ENCODE measurements at places on chromosomes 4 and X.

DNA sequence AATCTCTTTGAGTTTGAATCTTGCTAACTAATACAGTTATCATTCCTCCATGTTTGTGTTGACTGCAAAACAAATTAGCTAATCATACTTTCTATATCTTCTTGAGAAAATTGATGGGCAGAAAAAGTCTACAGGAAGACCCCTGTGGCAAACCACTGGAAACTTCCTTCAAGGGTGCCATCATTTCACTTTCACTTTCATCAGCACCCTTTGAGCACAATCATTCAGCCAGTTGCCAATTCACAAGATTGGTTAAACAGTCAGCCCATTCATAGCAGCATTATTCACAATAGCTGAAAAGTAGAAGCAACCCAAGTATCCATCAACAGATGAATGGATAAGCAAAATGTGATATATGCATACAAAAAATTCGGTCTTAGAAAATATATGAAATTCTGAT is 101.5 kb downstream of the CCDC160 start:
- DNase-seq = no peak

DNA sequence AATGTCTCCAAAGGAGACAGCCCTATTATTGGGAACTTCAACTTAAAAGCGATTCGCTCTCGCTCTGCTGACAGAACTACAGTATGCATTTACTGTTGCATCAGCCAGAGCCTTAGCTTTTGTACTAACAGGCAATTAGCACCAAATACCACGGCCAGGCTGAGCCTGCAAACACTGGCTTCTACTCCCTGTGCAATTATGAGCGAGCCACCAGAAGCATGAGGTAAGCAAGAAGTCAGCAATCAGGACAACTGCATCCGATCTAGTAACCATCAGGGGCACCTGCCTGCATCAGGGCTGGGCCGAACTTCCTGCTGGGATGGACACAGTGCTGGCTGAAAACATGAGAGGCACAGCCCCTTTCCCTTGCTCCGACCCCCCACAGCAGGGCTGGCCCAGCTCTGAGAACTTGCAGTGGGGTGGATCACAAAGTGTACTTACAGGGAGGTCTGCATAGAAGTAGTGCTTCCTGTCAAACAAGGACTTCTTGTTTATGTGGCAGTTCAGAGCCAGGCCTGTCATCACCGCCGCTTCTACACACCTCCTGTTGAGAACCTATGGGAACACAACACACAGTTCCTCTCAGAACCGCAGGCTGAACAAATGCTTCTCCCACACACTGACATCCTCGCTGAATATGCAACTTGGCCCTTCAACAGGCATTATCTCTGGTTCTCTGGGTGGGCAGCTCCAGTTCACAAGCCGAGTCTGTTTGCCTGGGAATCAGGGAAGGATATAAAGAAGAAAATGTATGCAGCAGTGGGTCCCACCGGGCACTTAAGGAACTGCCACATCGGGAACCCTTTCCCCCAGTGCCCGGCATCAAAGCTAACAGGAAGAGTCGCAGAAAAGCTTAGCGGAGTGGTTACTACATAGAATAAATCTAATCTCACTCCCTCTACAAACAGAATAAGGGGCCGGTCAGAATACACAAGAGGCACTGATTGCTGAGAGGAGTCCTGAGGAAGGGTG is 41.5 kb downstream of the GATB start:
- DNase-seq = no peak

DNA sequence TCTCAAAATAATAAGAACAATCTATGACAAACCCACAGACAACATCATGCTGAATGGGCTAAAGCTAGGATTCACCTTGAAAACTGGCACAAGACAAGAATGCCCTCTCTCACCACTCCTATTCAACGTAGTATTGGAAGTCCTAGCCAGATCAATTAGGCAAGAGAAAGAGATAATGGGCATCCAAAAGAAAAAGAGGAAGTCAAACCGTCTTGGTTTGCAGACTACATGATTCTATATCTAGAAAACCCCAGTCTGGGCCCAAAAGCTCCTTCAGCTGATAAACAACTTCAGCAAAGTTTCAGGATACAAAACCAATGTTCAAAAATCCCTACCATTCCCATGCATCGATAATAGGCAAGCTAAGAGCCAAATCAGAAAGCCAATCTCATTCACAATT is 59.0 kb downstream of the CHM start:
- no peak for DNase-seq

DNA sequence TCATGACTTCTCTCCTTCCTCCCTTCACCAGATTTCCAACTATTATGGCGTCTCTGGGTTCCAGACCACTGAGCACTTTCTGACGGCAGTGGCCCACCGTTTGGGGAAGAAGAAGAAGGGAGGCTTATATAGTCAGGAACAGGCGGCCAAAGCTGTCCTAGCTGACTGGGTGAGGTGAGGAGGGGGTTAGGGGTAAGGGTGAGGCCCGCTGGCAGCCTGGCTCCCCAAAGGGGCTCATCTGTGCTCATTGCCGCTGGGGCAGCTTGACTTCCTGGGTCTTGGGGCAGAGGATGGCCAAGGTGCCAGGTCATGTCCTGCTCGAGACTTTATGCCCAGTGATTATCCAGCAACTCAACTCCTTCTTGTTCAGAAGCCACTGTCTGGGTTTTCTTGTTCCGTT is 21.8 kb downstream of the GNL3L start:
- DNase-seq = no peak

- DNase-seq = no peak
Measured at GRCh38 chr4:128227991-128228571, 59.5 kb downstream of the PGRMC2 start.

GRCh38 chrX:20506739-20507138 is 240.0 kb upstream of the RPS6KA3 start:
- DNase-seq = no peak

DNA sequence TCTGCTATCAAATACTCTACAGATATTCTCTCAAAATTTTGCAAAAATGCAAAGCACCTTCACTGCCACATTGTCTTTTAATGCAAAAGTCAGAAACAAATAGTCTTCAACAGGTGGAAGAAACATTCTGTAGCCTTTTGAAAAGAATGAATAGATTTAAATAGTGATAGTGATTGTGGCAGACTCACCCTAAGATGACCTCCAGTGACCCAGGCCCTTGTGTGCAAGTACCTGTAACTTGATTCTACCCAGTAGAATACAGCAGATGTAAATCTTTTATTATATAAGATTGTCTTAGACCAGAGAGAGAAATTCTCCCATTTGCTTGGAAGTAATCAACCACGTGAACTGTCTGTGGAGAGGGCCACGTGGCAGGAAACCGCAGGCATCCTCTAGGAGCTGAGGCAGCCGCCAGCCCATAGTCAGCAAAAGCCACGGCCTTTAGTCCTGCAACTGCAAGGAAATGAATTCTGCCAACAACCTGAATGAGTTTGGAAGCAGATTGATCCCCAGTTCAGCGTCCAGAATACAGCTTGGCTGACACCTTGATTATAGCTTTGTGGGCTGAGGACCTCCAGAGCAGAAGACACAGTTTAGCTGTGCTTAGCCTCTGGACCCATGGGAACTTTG is 272.5 kb downstream of the ARHGAP10 start:
- no peak for DNase-seq

GRCh38 chrX:71629467-71629866 is 11.2 kb upstream of the CXCR3 start:
- no peak for DNase-seq

- no peak for DNase-seq
Measured at GRCh38 chr4:72467633-72468032, 101.4 kb downstream of the ADAMTS3 start.

GRCh38 chr4:159547645-159548308 is 444.9 kb downstream of the RAPGEF2 start:
- DNase-seq = no peak

- DNase-seq = no peak
Measured at GRCh38 chr4:67687636-67688035, 13.3 kb downstream of the UBA6 start.

GRCh38 chr4:8330821-8331574 is 61.4 kb downstream of the HTRA3 start:
- DNase-seq = no peak

GRCh38 chr4:106496061-106496460 is 127.5 kb upstream of the GIMD1 start:
- no peak for DNase-seq

GRCh38 chrX:153766871-153767673 is 3.0 kb downstream of the PLXNB3 start:
- no peak for DNase-seq

- no peak for DNase-seq
Measured at GRCh38 chrX:139784807-139785206, 76.8 kb upstream of the MCF2 start.

GRCh38 chr4:1414831-1415680 is 8.8 kb upstream of the NKX1-1 start:
- no peak for DNase-seq

DNA sequence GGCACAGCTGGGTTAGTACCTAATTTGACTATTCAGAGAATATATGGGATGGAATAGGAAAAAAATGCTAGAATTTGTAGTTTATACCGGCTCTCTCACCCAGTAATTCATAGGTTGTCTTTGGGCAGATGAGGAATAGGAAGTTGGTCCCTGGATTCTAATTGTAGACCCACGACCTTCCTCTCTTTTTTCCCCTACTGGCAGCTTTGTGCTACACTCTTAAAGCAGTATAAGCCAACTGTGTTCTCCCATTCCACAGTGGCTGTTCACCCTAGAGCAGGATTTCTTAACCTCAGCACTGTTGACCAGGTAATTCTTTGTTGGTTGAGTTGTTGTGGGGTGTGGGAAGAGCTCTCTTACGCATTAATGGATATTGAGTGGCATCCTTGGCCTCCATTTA is 92.9 kb downstream of the FNIP2 start:
- DNase-seq = no peak

- no peak for DNase-seq
Measured at GRCh38 chrX:44775726-44776125, 68.1 kb upstream of the DUSP21 start.

GRCh38 chr4:55132775-55133174 is 7.4 kb upstream of the KDR start:
- DNase-seq = no peak

GRCh38 chrX:71239781-71240180 is 14.2 kb downstream of the ZMYM3 start:
- no peak for DNase-seq

DNA sequence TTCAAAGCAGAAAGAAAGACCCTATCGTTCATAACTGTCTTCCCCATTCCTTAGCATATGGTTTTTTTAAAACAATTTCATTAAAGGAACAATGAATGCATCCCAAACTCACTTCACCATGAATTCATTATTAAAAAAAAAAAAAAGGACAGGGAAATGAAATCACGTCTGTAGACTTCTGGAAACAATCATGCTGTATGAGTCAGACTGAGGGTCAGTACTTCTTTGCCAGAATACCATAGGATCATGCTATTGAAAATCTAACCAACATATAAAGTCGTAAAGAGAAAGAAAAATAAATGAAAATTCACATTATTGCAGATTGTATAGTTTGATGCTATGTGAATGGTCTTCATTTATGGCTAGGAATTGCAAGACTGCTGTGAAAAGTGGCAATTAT is 144.4 kb downstream of the PCDH18 start:
- no peak for DNase-seq

GRCh38 chr4:37715889-37716402 is 29.8 kb upstream of the RELL1 start:
- DNase-seq = no peak

DNA sequence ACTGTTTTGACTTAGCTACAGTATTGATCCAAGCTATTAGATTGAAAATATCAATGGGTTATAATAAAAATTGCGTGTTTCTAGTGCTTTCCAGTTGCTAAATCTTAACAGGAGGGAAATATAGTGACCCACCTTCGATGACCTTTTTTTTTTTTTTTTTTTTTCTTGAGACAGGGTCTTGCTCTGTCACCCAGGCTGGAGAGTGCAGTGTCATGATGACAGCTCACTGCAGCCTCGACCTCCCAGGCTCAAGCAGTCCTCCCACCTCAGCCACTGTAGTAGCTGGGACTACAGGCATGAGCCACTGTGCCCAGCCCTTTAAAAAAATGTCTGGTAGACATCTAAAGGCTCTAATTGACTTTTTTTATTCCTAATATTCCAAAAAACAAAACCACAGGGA is 3.8 kb upstream of the ASB5 start:
- no peak for DNase-seq

- DNase-seq = no peak
Measured at GRCh38 chrX:11429538-11430085, 136.4 kb downstream of the AMELX start.

DNA sequence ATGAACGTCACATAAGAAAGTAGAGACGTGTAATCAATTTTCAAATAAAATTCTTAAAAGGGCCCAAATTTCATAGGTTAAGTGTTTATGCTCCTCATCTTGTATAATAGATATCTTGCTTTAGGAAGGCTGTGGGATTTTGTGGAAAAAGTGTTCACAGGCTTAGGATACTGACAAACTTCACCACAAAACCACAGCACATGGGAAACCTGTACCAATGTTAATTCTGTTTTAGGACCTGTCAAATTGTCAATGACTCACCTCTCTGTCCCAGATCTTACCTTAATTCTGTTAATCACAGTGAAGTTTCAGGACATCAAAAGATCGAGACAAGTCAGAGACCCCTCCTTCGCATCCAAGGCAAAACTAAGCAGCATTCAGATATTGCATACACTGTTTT is 24.2 kb downstream of the FGFBP1 start:
- no peak for DNase-seq

DNA sequence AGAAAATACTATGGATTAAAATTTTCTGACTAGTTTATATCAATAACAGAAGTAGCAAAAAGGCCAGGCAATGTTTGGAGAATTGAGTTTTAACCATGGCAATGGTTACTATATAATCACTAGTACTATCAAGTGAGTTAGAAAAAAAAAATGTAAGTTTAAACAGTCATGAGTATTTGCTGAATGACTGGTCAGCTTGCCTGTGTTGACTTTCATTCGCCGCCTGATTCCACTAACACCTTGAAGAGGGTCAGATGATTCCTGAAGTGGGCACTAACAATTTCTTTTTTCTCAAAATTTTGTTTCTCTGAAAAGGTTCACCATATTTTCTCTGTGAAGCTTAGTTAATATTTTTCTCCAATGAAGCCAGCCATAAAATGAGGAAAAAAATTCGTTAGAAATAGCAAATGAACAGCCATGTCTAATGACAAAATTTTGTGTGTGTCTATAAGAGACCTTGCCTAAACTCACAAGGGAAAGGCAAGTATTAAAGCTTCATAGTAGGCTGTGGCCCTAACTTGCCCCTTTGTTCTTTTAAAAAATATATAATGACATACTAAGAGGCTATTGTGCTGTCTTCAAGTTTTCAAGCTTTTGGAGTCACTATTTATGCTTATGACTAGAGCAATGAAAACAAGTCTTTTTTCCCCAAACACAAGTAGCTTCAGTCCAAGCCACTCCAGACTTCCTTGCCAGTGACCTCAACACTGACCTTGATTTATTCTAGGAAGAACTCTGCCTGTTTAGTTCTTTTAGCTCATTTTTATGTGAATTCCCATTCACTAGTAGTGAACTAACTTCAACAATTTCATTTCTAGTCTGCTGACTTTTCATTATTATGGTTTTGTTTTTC is 18.4 kb upstream of the FHDC1 start:
- DNase-seq = no peak

DNA sequence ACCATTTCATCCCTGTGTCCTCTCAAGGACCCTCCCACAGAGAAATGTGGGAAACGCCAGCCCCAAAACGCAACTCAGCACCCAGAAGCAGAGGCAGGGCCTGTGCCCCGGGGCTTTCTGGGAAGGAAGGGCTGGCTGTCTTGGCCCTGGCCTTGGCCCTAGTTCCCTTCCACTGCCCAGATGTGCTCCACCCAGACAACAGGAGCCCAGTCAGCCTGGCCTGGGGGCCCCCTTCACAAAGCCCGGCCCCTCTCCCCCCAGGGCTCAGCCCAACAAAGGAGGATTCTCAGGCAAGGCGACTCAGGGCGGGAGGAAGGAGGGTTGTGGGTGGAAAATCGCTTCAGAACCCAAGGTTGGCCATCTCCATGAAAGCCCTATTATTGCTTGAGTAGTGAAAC is 82.5 kb downstream of the PJA1 start:
- DNase-seq = no peak
